ENCODE measurements at places on chromosomes 11 and 22.
A peak's percentile ranks its signal among the peaks of the same experiment; 100 is the strongest.

DNA sequence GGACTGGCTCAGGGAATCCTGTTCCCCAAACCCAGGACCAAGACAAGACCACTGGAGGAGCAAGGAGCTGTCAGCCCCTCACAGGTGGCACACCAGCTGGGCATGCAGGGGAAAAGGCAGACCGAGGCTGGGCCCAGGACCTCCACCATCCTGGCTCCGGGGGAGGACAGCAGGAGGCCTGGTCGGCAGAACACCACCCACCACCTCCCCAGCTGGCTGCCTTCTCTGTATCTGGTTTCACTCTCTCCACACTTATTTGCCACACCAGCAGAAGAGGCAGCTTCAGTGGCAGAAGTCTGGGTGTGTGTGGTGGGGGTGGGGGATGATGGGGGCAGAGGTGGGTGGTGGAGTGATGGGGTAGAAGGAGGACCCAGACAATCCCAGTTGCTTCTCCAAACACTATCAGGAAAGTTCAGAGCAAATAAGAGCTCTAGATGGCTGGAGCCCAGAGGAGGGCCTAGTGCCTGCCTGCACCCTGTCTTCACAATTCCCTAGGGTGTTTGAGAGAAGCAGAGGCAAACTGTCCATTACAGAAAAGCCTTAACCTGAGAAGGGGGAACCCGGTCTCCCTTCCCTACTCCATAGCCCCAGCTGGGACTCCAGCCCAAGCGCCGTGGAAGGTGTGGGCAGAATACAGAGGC lies 51.9 kb upstream of the CDON start:
- DNase-seq = no peak

- no peak for DNase-seq
Measured at GRCh38 chr11:99781074-99781473, 760.3 kb downstream of the CNTN5 start.

DNA sequence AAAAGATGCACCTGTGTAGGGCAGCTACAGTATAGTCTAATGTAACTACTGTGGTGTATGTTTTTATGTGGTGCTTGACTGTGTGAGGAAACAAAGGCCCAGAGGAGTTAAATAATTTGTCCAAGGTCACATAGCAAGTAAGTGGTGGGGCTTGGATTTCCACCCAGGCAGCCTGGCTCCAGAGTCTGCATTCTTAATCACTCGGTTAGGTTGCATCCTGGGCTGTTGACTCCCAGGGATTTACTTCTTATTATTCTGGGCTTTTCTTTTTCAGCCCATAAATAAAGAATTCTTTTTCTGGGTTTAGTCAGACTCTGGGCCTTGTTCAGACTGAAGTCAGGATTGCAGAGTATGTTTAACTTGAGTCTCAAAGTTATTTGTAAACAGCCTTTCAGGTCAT lies 82.1 kb downstream of the ARHGAP42 start:
- no peak for DNase-seq

- no peak for DNase-seq
Measured at GRCh38 chr11:75809991-75810390, 5.0 kb upstream of the UVRAG start.

DNA sequence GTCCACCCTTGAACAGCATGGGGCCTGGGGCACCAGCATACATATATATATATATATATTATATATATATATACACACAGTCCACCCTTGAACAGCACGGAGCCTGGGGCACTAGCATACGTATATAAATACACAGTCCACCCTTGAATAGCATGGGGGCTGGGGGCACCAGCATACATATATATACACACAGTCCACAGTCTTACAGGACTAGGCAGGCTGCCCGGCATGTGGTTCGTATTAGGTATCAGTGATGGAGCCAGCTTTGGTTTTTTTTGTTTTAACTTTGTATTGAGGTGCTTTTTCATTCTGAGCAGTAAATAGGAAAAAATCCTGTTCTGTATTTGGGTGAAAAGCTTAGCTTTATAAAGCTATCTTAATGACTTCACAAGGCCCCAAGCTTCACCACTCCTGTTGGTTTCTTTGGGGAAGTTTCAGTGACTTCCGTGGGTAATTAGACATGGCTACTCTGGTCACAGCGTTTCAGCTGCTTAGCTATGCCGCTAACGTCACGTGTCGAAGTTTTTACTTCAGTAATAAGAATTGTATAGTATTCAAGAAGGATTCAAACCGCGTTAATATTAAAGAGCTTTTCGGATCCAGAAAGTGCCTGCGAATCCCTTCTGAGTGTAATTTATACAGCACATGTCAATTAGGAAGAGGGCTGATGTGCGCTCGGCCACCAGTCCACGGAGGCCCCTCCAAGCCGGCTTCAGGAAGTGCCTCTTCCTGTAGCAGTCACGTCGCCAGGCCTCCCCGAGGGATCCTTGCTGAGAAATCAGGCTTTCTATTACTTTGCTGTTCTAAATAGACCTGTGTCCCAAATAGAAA lies 179.7 kb downstream of the TBC1D22A start:
- DNase-seq = no peak

DNA sequence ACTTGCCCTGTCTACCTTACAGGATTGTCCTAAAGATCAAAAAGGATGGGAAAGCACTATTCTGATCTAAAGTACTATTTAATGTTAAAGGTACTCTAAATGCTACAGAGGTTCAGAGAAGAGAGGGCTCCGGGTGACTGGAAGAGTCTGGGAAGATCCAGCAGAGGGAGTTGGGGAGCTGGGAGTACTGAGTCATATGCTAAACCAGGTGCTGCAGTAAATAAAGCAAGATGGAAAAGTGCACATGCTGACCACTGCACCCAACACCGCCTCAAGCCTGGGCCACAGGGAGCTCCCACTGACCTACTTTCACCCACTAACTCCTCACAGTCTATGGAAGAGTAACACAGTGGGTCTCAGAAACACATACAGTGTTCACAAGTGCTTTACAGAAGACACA lies 49.3 kb downstream of the WT1 start:
- DNase-seq = no peak

DNA sequence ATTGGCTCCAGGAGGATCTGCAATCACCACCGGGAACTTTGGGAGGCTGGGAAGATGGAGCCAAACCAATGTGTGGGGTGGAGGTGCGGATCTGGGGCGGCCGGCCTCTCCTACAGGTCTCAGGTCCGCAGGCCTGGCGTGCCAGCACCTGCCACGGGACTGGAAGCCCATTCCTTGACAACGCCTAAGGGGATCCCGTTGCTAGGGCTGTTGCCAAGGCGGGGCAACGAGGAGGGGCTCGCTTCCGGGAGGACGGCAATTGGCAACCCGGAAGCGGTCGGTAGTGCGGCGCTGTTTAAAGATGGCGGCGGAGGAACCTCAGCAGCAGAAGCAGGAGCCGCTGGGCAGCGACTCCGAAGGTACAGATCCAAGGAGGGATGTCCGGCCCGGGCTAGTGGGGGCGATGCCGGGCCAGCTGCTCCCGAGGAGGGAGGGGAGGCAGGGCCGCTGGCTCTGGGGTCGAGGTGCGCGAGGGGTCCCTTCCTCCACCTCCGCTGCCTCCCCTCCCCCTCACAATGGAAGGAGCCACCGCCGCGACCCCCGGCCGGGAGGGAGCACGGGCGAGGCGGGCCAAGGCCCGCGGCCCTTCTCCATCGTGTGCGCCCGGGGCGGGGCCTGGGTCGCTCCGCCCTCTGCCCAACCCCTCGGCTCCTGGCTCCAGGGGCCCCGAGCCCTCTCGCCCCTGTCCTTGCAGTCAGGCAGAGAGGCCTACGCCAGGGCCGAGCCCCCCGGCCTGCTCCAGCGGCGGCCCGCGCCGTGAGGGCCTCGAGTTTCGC lies at the start of gene OTUB1:
OTUB1 (plus strand) TSS at position 283 of the 776 bp plus-strand sequence; CDS start at position 302, 19 bp downstream.
- DNase-seq = peak; percentile 81

GRCh38 chr11:10117709-10118351 lies 176.2 kb downstream of the SBF2 start:
- DNase-seq = no peak

- DNase-seq = no peak
Measured at GRCh38 chr11:90251599-90251998, 28.8 kb upstream of the CHORDC1 start.

DNA sequence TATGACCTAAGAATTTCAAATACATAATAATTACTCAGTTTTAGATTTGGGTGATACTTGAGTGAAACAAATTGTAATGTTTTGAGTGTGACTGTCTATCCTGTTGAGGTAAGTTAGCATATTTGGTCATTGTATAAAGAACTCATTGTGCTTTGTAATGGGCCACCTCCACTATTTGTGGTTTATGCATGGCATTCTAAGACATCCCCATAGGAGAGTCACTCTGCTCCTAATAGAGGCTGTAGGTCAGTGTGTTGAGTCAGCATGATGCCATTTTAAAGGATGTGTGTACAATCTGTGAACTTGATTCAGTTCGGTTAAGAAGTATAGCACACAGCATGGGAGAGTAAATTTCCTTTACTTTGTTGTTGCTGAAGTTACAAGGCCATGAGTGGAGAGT lies 1112.4 kb downstream of the JRKL start:
- no peak for DNase-seq

- DNase-seq = no peak
Measured at GRCh38 chr11:46457659-46458424, 66.3 kb upstream of the CHRM4 start.

- no peak for DNase-seq
Measured at GRCh38 chr11:116601814-116602636, 170.8 kb downstream of the BUD13 start.

DNA sequence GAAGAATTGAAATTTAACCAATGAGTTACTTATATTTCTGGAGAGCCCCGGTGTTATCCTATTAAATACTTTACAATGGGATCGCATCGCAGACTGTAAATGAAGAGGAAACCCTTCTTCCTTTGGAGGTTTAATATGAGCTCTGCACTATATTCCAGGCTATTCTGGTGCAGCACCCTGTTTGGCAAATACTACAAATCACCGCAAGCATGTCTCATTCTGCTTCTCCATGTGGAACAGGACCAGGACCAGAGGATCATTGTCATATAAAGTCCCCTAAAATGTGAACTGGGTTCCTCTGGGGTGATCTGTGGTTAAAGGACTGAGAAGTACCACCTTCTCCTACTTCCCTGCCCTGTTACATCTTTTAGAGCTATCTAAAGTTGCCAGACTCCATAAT lies 703.7 kb downstream of the DLG2 start:
- no peak for DNase-seq

GRCh38 chr11:12995823-12996222 lies 13.3 kb upstream of the RASSF10 start:
- DNase-seq = no peak

DNA sequence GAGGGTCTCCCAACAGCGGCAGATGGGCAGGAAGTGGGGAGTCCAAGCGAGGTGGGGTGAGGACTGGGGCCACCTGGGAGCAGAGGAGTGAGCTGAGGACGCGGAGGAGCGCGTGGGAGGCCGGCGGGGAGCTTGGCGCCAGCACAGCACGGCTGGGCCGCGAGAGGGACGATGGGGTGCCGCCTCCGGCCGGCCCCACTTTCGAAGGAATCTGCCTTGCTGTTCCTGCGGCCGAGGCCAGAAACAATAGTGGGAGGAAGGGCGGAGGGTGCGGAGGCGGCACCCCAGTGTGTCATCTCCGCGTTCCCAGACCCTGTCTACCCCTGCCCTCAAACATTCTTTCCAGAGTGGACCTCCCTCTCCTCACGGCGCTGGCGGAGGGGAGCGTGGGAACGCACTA lies 5.5 kb downstream of the INS start:
- no peak for DNase-seq

DNA sequence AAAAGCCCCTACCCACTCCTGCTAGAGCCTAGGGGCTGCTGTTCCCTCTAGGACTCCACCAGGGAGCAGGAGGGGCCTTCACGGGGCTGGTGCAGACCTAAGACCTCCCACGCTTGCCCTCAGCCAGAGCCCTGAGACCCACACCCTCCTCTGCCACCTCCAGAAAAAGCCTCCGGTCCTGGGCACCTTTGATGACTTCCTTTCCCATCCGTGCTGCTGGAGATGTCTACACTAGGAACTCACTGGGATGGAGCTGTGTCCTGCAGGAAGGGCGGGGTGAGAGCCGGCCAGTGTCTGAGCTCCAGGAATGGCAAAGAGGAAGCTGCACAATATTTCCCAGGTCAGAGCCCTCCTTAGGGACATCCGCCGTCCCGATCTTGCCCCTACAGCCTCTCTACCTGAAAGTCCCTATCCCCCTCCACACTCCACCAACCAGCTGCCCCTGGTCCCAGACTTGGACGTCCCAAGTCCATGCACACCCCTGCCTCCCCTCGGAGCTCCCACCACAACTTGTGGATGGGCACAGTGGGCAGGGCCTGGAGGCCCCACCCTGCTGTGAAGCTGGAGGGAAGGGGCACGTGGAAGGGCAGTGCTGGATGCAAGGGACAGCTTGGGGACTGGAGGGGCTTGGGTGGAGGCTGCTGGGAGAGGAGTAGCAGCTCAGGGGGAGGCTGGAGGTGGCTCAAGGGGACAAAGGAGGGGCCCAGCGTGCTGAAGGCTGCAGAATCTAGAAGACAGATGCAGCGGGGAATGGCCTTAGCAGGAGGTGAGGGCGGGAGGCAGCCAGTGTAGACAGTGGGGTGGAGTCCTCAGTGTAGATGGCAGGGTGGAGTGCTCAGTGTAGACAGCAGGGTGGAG lies 13.5 kb upstream of the LRP5 start:
- DNase-seq = no peak

Measured in T-helper 22 cell (primary cell).